ENCODE measurements at places on chromosomes 6 and 20. TPM values are rescaled to one million over a fixed set of nuclear protein-coding genes. Genes with fewer than 3 reads are reported as not detected.
A peak's percentile ranks its signal among the peaks of the same experiment; 100 is the strongest.

DNA sequence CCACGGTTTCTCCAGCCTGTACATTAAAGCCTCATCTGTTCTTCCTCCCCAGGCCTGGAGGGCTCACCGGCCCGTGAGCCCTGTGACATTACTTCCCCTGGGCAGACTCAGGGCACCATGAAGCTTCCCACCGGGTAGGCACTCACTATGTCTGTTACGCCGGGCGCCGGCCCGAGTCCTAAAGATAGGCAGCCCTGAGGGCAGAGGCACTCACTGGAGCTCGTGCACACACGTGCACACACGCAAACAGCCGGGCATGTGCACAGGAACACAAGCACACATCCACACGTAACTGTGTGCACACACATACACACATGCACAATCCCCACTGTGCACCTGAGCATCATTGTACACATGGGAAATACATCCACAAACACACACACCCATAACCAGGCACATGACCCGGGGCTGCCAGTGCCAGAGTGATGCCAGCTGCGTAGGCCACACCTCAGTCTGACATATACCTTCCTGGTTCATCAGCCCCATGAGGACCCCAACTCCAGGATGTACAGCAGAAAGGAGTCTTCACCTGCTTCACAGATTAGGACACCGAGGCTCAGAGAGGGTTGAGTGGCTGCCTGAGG lies 83.7 kb downstream of the YTHDF1 start:
- H3K36me3 ChIP-seq, result no peaks in the 10 kb centered on the region
- H3K4me3 ChIP-seq, result no peak overlapping the region
- H3K27ac ChIP-seq, result no peak overlapping the region
- no peak for DNase-seq
- H3K27me3 ChIP-seq, result peaks cover 2% of the 10 kb centered on the region

- H3K36me3 ChIP-seq, result no peaks in the 10 kb centered on the region
- no peaks in the 10 kb centered on the region for H3K4me1 ChIP-seq
- no peak overlapping the region for H3K4me3 ChIP-seq
Observed at GRCh38 chr6:39465539-39465938, 143.0 kb upstream of the KCNK16 start.

GRCh38 chr20:43752561-43753301 lies 25.9 kb upstream of the GTSF1L start:
- H3K36me3 ChIP-seq, result peaks cover 9% of the 10 kb centered on the region
- peak overlapping the region; percentile 42 for H3K4me3 ChIP-seq
- peaks cover 28% of the 10 kb centered on the region for H3K4me1 ChIP-seq
- H3K27ac ChIP-seq, result peak overlapping the region; percentile 79
- H3K27me3 ChIP-seq, result peaks cover 21% of the 10 kb centered on the region

MLN gene
- not detected for polyA plus RNA-seq

Data from immature natural killer cell (primary cell).